Fibroblast of skin of right quadriceps (primary cell): ENCODE measurements at places on chromosomes 4 and X.

- DNase-seq, result no peak
Measured at GRCh38 chr4:160717848-160718247, 1446.0 kb downstream of the FSTL5 start.

GRCh38 chr4:155569960-155570515 is 96.6 kb upstream of the GUCY1A1 start:
- DNase-seq, result peak; percentile 69

DNA sequence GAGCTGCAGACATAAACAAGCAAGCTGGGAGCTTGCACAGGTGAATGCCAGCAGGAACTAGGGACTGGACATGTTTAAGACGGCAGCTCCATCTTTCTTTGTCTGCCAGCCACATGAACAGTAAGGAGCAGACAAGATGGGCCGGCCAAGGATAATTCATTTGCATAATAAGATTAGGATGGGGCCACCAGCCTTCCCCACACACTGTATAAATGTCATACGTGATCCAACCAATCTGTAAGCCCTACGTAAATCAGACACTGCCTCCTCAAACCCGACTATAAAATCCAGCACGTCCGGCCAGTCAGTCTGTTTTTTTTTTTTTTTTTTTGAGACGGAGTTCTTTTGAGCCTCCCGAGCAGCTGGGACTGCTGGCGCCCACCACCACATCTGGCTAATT is 75.6 kb upstream of the BOD1L1 start:
- no peak for DNase-seq

- DNase-seq, result peak; percentile 77
Measured at GRCh38 chr4:176775338-176775737, 17.4 kb downstream of the VEGFC start.

DNA sequence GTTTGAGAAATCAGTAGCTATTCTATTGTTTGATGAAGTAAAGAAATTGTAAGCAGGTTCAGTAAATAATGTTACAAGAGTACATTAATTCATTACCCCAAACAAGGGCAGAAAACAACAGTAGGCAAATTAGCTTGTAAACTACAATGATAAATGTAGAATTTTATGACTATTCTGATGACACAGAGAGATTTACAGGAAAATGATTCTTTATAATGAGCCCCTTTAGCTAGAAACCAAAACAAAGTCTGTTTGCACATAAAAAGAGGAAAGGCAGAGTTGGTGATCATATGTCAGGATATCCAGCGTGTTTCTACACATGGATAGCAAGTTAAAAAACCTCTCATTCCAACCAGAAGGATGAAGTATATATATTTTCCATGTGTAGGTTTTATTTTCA is 204.8 kb downstream of the CFAP299 start:
- DNase-seq, result no peak

GRCh38 chr4:105164548-105164947 is 17.9 kb downstream of the TET2 start:
- DNase-seq, result no peak

- DNase-seq, result no peak
Measured at GRCh38 chrX:70029863-70030262, 19.9 kb downstream of the AWAT2 start.

DNA sequence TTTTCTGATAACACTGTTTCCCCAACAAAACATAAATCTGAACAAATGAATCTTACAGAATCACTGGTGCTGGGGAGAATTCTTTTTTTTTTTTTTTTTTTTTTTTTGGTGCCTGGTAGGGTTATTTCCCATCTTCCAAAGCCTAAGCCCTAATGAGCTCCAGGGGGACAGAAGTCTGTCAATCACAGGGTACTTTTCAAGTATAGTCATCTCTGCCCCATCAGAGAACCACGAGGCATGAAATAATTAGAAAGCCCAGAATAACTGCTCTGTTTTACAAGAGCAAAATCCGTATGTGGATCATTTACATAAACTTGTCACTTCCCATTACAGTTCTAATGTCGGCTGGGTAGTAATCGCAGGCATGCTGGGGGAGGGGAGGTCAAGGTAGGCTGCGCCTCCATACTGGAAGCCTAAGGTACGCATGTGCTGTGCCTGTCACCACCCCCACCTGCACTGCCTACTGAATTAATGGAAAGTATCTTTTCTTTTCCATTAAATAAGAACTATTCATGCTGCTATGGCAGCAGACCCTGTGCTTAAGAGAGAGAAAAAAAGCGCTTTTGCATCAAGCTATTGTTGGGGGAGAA is 164.7 kb upstream of the LEF1 start:
- no peak for DNase-seq

DNA sequence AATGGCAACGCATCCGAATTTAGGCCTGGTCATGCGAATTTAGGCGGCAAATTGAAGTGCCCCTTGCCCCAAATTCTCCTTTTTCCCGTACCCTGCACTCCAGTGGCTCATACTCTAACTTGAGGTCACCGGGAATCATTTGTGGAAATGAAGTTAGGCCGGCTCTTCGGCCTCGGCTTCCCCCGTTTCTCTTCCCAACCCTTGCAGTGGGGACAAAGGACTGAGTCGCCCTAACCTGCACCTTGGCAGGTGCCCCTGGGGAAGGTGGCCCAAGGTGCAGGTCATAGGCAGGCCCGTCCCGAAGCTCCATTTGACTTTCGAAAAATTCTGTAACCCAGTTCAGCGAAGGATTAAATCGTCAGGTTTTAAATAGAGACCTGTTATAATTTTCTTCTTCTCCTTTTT is 811 bp downstream of the SRD5A3 start:
- DNase-seq, result no peak

DNA sequence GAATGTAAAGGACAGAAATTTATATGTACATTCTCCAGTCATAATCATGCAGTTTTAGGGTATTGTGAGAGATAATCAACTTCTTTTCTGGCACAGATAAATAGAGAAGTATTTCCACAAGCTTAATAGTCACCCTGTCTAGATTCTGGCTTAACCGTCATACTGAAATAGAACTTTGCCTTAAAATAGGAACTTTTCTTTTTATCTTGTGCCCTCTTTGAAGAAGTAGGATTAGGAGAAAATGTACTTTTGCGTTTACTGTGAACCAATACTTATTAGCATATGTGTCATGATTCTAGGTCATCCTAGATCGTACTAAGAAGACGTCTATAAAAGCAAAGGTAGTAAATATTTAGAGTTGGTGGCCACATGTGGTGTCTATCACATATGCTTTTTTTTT is 95.4 kb downstream of the NFKB1 start:
- no peak for DNase-seq

- peak; percentile 34 for DNase-seq
Measured at GRCh38 chr4:14178421-14178820, 550.9 kb upstream of the BOD1L1 start.

DNA sequence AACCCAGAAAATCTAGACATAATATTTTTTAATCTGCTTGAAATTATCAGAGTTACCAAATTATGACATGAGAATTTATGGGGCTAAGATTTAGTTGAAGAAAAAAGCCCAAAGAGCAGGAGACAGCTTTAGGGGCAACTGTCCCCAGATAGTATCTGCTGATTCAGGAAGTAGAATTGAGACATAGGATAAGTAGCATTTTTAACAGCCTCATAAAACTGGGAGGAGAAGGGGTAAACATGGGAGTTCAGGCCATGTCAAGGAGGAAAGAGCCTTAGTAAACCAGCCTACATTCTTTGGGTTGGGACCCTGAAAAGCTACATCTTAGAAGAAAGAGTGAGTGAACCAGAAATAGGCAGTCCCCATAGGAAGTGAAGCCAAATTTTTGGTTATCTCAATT is 9.7 kb upstream of the RAB28 start:
- DNase-seq, result no peak

- DNase-seq, result no peak
Measured at GRCh38 chrX:42732506-42732905, 45.5 kb downstream of the PPP1R2C start.

DNA sequence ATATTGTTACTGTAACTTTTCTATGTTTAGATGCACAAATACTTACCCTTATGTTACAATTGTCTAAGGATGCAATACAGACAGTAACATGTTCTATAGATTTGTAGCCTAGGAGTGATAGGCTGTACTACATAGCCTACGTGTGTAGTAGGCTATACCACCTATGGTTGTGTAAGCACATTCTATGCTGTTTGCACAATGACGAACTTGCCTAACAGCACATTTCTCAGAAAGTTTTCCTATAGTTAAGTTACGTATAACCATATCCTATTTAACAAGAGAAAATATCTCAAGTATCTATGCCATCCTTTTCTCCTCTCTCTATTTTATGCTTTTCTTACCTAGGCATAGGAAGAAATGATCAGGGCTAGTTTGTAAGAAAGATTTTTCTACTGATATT is 710.8 kb upstream of the HTR2C start:
- DNase-seq, result no peak

DNA sequence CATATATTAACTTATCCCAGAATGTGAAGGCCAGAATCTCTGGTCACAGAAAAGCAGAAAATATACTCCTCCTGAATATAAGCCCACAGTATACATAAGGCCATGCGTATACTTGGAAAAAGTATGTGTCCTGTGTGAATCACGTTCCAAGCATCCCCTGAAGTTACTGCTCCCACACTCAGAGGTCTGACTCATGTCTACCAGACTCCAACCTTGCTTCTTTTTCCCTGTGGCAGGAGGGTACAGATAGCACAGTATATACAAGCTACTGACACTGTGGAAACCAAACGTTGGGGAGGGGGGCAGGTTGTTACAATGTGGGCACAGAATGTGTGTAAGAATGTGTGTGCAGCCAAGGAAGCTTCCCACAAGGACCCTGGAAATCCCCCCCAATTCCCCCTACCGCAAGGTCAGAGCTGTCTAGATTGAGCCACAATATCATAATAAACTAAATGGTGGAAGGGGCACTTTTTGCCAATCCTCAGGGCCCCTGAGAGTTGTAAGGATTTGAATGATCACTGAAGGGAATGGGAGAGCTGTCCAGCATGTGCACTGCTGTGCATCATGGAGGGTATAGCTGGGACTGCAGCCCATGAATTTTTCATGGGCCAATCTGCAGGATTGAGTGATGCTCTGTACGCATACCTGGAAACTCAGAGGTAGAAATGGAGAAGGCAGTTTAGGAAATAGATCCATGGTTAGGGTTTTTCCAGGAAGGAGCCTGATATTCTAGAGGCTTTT is 7.4 kb upstream of the RELL1 start:
- peak; percentile 90 for DNase-seq

- DNase-seq, result no peak
Measured at GRCh38 chr4:90093526-90093925, 33.7 kb upstream of the CCSER1 start.

GRCh38 chrX:144334577-144334976 is 450.7 kb downstream of the UBE2NL start:
- DNase-seq, result no peak

DNA sequence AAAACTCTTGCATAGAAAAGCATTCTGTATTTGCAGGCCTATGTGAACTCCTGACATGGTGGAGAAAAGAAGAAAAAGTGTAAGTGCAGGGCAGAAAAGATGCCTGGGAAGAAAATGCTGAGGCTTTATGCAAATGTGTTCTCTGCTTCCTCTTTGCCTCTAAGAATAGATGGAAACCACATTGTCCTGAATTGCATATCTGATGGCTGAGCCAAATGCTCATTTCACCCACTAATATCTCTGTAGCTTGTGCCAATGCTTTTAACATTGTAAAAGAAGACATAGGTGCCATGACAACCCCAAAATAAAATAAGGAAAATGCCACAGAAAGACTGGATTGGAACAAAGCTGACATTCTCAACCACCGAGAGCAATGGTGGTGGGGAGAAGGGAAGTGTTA is 307.4 kb downstream of the GRIA2 start:
- no peak for DNase-seq

DNA sequence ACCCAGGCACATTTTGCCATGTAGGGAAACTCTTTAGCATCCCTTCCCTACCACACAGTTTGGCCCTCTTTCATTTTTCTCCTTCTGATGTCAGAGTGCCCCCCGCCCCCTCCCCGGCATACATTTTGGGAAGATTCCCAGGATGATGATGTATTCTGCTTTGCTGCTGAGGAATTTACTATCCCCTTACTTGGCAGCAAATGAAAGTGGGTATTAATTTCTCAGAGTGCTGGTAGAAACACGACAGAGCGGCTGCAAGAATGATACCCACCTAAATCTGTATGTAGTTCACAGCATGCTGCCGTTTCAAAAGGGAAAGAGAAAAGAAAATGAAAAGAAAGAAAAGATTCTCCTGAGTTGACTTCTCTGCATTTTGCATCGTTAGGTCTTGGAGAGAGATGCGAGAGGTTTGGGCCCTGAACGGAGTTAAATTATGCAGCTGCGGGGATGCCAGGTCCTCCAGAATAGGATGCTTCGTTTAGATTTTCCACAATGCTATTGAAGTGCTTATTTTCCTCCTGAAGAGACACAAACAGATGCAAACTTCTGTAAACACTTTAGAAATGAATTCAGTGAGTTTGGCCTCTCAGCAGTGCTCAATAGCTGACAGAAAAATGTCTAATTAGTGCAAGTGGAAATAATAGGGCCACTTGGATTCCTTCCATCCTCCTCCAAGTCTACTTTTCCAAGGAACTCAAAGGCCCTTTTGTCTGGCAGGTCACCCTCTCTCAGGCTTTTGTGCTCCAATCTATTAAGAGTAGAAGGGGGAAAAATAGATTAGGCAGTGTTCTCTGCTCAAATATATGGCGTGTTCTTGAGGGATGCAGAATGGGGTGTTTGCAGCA is 106.2 kb downstream of the ALPK1 start:
- peak; percentile 49 for DNase-seq

GRCh38 chr4:44535981-44536380 is 87.4 kb upstream of the KCTD8 start:
- no peak for DNase-seq

DNA sequence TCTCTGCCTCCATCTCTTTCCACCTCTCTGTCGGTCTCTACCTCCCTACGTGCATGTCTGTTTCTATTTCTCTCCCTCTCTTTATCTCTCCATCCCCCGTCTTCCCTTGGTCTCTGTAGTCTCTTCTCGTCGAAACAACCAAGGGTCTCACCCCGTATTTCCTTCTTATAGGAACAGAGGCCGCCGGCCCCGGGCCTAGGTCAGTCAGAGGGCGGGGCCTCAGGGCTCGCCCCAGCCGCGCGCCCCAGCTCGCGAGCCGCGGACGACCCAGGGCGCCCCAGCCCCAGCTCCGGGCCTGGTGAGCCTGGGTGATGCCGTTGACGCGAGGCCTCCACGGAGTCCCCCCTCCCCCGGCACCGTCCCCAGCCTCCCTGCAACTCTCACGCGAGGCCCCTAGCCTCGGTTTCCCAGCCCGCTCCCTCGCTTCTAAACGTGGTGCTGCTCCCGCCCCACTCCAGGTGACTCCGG is 6.6 kb downstream of the TIMM17B start:
- DNase-seq, result no peak

DNA sequence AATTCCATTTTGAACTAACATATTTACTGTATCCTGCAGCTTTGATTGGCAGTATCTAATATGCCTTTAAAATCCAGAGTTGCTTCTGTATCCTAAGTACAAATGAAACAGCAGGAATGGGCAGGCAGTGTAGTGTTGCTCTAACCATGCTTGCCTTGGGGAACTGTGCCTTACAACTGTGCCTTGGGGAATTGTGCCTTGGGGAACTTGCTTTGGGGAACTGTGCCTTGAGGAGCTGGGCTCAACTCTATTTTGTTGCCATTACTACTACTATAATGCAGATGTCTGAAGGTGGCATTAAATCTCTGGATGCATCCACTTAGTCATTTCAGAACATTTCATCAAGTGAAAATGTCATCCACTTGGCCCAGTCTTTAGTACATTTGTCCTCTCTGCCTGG is 6.9 kb downstream of the CXCL3 start:
- DNase-seq, result no peak

GRCh38 chrX:19554786-19555185 is 39.5 kb upstream of the MAP3K15 start:
- DNase-seq, result peak; percentile 78
